ENCODE measurements at places on chromosomes 4 and X. TPM values are rescaled to one million over a fixed set of nuclear protein-coding genes. Genes with fewer than 3 reads are reported as not detected.

DNA sequence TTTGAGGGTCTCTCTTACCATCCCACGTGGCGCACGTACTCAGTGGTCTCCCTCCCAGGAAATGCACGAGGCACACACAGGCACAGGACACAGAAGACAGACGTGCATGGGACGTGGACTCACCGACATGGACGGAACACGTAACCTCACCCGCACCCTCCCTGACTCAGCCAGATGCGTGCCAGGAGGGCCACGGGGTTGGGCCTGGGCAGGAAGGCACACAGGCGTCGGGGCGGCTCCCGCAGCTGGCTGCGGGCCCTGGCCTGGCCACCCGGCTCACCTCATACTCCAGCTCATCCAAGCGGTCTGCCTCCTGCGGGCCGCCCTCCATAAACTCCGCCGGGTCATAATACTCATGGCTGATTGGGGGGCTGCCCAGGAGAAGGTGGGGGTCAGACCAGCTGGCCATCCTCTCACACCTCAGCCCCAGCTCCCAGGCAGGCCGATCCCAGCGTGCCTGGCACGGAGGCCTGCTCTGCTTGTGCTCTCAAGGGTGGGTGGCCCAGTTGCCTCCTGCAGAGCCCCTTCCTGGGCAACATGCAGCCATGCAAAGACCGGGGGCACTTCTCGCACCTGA, 12.6 kb downstream of the SSR4 start:
- H3K4me1 ChIP-seq, result no peaks in the 10 kb centered on the region
- no peak overlapping the region for H3K4me3 ChIP-seq
- no peaks in the 10 kb centered on the region for H3K36me3 ChIP-seq
- H3K27me3 ChIP-seq, result no peaks in the 10 kb centered on the region

DNA sequence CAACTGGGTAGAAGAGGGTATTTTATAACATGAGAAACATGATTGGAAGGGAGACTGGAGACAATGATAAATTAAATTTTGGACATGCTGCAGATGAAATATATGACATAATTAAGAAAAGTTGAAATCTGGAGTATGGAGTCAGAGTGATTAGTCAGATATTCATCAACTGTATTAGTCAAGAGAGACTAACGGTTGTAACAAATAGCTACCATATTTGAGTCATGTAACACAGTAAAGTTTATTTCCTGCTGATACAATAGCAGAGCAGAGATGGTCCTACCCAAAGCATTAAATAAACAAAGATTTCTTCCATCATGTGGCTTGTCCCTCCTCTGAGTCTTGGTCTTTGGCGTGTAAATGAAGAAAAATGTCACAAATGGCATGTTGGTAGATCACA, 321.3 kb downstream of the GALNTL6 start:
- no peak for DNase-seq
- H3K4me1 ChIP-seq, result no peaks in the 10 kb centered on the region
- H3K27ac ChIP-seq, result no peak overlapping the region
- H3K27me3 ChIP-seq, result no peaks in the 10 kb centered on the region

GRCh38 chr4:181524499-181524898, 718.7 kb upstream of the TENM3 start:
- H3K36me3 ChIP-seq, result no peaks in the 10 kb centered on the region
- no peak overlapping the region for H3K4me3 ChIP-seq
- no peaks in the 10 kb centered on the region for H3K27me3 ChIP-seq

- H3K27ac ChIP-seq, result peak overlapping the region; percentile 95
- peaks cover 51% of the 10 kb centered on the region for H3K36me3 ChIP-seq
Measured at GRCh38 chr4:2254665-2255500, 7.0 kb downstream of the MXD4 start.

DNA sequence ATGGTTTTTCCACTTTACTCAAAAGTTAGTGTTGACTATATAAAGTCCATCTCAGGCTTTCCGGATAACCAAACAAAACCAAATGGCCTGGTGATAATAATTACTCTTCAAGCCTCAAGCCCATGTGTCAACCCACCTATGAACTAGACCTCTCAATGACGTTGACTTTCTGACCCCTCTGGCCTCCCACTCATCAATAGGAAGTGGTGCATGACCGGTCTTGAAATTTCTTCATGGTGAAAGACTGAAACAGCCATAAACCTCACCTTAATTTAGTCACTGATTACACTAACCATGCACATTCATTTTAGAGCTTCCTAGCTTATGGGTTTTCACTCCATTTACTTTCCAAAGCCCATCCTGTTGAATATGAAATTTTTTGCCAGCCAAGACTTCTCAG, 276.0 kb downstream of the KLHL13 start:
- H3K27ac ChIP-seq, result no peak overlapping the region
- H3K4me3 ChIP-seq, result no peak overlapping the region
- no peaks in the 10 kb centered on the region for H3K27me3 ChIP-seq
- DNase-seq, result no peak
- no peaks in the 10 kb centered on the region for H3K4me1 ChIP-seq
- no peaks in the 10 kb centered on the region for H3K36me3 ChIP-seq

STPG2 gene
- not detected for total RNA-seq
